ENCODE measurements at places on chromosomes 3 and 15.

DNA sequence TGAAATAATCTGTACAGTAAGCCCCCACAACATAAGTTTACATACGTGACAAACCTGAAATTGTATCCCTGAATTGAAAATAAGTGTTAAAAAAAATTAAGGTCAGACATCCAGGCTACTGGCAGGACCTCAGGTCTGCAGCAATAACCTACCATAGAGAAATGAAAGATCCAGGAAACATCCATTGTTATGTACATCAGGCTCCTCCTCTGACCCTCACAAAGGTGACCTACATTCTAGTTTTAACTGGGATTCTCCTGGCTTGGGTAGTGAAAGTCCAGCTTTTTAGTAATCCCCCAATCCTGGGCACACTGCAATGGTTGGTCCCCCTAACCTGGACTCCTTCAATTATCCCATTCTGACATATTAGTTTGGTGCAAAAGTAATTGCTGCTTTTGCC, 749.6 kb upstream of the LMCD1 start:
- no peak for DNase-seq

GRCh38 chr15:75561888-75562287, 17.2 kb downstream of the PTPN9 start:
- no peak for DNase-seq

DNA sequence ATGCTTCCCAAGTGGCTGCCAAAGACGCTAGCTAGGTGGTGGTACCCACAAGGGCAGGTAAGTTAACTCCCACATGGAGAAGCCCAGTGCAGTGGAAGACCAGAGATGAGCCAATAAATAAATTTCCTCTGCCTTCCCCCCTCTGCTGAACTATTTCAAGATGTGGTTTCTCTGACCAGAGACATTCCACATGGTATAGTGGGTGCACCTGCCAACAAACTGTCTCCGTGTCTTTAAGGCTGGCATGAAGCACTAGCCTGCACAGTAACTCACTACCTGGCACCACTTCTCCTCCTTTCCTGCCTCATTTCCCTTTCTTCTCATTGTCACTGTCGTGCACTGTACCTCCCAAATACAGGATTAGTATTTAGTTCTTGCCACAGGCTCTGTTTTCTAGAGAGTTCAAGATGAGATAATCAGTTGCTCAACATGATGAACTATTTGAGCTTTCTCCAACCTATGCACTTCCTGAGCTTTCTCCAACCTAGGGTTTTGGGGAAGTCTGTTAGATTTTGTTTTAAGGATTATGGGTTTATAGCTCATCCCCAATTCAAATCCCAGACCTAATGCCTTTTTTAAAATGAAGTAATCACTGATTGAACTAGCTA, 8.4 kb upstream of the CRTAP start:
- DNase-seq = no peak

GRCh38 chr15:63210151-63211091, 21.0 kb downstream of the RAB8B start:
- no peak for DNase-seq

DNA sequence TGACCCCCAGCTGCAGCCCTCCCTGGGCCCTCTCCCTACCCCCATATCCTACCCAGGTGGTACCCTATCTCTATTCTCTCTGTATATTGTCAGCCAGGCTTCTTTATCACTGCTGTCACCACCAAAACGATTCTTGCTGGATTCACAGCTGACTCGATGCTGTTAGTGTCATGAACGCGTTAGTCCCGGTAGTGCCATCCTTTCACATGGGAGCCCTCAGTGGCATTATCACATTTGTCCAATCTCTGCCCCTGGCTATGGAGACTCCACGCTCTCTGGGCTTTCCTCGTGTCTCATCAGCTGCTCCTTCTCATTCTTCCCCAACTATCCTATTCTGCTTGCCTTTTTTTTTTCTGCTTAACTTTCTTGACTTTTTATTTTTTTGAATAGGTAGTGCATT, 7.0 kb downstream of the SCAMP5 start:
- no peak for DNase-seq

GRCh38 chr3:40310705-40311104, 1.2 kb downstream of the EIF1B start:
- no peak for DNase-seq

DNA sequence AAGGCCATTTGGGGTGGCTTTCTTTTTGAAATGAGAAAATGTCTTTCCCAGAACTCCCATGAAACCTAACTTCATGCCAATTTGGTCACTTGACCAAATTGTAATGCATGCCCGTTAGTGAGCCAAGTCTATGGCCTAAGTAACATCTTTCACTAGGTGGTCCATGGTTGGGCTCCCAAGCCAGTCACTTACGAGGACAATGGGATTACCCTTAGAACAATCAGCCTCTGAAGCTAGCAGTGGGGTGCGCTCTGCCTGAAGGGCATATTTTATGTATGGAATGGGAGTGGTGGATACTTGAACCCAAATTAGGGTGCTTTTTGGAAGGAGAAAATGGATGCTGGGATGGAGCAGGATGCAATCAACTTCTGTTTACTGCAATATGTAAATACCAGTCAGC, 127.4 kb upstream of the GOLIM4 start:
- DNase-seq = no peak

DNA sequence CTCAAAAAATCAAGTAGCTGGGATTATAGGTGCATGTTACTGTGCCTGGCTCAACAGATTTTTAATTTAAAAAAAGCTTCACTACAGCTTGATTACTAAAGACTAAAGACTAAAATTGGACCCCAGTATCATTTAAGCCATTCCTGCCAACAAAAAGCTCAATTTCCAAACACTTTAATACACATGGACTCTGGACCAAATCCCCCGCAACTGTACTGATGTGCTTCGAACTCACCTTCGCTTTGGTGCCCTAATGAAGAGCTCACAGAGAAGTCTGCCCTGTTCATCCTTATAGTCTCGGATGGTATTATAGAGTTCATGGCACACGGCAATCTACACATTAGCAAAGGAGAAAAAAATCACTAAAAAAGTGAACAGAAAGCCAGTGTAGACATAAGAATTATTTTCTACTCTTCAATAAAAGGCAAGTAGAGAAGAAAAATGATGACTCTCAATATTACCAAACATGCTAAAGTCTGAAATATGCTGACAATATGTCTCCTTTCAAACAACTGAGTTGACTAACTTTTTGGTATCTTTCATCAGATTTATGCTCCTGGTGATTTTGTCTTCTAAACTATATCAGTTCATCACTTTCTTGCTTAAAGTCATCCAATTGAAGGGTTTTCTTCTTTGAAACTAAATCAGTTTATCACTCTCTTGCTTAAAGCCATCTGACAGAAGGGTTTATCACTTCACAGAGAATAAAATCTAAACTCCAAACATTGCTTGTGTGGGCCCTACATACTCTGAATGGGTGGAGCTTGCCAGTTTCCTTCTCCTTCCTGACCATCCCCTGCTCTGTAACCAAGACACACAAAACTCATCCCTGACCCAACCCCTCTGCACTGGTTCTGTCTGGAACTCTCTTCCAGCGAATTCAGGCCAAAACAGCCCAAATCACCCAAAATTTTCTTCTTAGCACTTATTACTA, 7.2 kb downstream of the PBRM1 start:
- no peak for DNase-seq

DNA sequence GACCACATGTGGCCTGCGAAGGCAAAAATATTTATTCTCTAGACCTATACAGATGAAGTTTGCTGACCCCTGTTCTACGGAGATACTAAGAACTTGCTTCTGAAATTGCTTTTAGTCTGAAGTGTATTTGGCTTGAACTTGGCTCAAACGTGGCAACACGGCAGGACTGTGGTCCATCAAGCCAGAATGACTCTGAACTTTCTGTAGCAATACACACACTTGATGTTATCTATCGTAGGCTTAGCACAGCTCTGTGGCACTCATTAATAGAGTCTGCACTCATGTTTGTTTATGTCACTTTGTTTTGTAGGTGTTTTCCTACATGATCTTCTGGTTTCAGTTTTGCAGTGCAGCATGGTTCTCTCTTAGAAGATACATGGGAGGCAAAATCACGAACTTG, 298.1 kb downstream of the ADAMTS17 start:
- no peak for DNase-seq

- no peak for DNase-seq
These were observed 161.0 kb downstream of the PLD1 start for GRCh38 chr3:171649267-171649666.

DNA sequence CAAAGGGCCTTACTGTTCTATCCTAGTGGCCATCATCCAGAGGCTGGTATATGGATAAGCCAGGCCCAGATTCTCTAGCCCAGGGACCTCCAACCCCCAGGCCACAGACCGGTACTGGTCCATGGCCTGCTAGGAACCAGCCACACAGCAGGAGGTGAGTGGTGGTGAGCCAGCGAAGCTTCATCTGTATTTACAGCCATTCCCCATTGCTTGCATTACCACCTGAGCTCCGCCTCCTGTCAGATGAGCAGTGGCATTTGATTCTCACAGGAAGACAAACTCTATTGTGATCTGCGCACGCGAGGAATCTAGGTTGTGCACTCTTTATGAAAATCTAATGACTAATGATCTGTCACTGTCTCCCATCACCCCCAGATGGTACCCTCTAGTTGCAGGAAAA, 30.1 kb upstream of the TPM1 start:
- no peak for DNase-seq

GRCh38 chr15:36414670-36415069, 164.8 kb upstream of the CDIN1 start:
- DNase-seq = no peak

DNA sequence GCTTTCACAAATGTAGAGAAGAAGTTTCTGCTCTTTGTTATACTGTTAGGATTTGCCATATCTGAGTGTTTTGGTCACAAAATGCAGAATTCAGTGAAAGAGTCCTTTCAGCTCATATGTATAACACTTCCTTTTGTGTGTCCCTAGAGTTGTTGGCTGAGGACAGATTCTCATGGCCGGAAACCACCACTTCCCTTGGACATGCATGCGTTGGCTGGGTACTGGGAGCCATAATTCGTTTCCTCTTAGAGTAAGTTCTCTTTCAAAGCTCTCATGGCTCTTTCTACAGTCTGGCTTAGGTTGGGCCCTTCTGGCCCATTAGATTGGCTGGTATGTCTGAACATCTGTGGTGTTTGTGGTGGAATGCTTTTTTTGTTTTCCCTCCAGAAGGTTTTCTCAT, 298.5 kb downstream of the DIPK2A start:
- no peak for DNase-seq

GRCh38 chr3:96264701-96265100, 549.7 kb upstream of the EPHA6 start:
- no peak for DNase-seq

DNA sequence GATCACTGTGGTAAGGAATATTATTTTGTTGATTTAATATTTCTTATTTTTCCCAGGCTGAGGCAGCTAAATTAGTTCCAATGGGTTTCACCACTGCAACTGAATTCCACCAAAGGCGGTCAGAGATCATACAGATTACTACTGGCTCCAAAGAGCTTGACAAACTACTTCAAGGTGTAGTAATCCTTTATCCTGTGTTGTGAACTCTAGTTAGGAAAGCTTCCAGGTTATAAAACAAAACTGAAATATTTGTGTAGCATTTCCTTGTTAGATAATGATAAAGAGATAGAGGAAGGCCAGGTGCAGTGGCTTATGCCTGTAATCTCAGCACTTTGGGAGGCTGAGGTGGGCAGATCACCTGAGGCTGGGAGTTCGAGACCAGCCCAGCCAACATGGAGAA, 11.1 kb downstream of the RAD51 start:
- DNase-seq = no peak

GRCh38 chr3:40780925-40781406, 256.2 kb downstream of the ZNF621 start:
- DNase-seq = no peak

DNA sequence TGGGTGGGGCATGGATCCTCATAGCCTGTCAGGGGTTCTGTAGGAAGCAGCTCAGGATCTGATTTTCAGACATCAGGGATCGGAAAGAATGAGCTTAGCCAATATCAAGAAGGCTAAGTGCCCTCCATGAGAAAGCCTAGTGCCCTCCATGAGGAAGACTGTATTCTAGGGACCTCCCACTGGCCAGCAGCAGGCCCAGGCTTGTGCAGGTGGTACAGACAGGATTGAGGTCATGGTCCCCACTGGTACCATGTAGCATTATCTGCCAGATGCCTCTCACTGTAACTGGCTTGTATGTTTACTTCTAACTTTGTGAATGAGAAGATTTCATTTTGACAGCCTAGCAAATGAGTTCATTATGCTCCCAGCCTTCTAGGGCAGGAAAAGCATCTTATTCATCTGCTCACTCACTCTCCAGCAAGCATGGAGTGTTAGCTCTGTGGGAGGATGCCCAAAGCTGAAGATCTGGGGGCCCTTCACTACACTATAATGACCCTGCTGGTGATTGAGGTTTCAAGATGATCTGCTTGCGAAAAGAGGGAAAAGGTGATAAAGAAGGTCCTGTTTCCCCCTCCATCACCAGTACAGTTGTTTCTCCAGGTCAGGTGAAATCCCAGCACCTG, 7.5 kb downstream of the EPHB1 start:
- DNase-seq = no peak

DNA sequence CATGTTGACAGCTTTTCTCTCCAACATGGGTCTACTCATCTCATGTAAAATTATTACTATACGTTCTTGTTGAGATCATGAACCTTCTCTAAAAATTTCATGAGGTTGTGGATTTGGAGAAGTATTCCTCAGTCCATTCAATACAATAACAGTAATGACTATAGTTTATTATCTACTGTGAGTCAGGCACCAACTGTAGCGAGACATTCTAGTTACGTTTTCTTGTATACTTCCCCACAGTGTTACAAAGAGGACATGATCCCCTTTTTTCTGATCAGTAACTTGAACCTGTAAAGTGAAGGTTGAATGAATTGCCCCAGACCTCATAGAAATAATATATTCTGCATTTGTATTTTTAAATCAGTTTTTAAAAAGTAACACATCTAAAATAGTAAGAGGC, 76.4 kb downstream of the AKAP13 start:
- no peak for DNase-seq

GRCh38 chr15:87793725-87794124, 462.8 kb downstream of the NTRK3 start:
- no peak for DNase-seq

DNA sequence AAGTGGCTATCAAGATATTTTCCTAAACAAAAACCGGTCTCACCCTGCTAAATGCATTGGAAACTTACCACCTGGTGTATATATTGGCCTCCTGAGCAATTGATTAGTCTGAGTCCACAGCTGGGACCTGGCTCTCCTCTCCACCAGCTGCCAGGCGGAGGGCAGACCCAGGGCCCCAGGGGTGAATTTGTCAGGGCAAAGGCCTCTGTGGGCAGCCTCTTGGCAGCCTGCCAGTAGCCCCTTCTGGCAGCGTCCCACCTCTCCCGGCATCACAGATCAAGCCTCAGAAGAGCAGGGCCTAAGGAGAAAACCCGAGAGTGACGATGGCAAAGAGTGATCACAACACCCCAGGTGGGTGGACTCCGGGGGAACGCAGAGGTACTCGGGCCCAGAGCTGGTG, 43.0 kb upstream of the IDH2 start:
- no peak for DNase-seq

GRCh38 chr3:45232521-45232920, 6.4 kb upstream of the TMEM158 start:
- DNase-seq = no peak

DNA sequence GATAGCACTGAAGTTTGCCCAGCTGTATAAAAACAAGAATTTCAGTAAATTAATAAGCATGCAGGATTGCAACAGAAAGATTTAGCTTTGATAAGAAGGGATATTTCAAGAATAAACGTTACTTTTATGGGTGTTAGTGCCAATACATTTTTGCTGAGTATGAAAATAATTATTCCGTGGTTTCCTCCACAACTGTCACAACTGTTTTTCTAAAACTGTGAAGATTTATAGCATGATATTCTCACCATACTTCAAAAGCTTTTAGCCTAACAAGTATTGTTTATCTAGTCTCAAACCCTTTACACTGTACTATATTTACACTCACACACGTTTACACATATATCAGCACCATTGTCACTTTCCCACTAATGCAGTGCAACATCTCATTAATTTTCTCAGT, 200.5 kb downstream of the TPRG1 start:
- no peak for DNase-seq
